ENCODE measurements at places on chromosomes 3 and 15. TPM values are rescaled to one million over a fixed set of nuclear protein-coding genes. Genes with fewer than 3 reads are reported as not detected.

The ROPN1 gene
- total RNA-seq = not detected

The RPL39L gene
- 6.5 TPM for total RNA-seq

The ZNF774 gene
- total RNA-seq = 3.3 TPM

The P2RY13 gene
- total RNA-seq = not detected

The GP5 gene
- not detected for total RNA-seq

The DVL3 gene
- 110 TPM for total RNA-seq

The CPNE9 gene
- 0.20 TPM for total RNA-seq

The GRAMD2A gene
- total RNA-seq = 0.77 TPM

DNA sequence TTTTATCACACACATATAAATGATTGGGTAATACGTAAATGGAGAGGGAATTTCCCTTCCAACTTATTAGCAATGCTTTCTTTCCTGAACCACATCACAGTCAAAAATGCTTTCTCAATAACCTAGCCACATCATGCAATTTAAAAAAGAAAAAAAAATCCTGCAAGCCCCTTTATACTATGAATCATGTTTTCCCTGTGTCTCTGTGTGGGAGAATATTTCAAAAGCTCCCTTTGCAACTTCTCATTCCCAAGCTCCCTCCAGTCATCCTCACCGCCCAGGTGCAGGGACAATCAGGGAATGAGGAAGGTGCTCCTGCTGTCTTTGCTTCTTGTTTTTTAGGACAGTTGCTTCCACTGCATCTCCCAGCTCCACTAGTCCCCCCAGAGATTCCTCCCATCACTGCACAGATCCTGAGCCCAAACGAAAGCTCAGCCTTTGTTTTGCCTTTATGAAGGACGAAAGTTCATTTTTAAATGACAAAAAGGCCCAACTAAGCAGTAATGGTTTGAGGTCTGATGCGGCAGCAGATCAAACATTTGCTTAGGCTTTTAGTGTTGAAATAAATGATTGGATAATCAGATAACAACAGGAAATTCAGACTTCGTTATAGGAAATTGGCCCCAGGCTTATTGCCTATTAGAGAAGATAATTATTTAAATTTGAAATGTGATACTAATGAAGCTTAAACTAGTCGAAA lies 47.8 kb upstream of the ADGRG7 start:
- DNase-seq = peak; percentile 76

DNA sequence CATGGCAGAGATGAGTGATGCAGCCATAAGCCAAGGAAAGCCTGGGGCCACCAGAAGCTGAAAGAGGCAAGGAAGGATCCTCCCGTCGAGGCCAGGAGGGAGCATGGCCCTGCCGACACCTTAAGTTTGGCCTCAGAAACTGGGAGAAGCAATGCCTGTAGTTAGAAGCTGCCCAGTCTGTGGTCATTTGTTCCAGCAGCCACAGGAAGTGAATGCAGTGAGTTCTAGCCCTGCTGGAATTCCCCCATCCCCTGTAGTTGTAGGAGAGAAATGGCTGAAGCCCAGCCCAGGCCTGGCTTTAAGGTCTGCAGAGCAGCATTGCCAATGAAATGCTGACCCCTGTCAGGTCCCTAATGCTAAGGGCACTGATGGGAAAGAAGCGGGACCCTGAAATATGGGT lies 12.2 kb upstream of the CHSY1 start:
- DNase-seq = peak; percentile 37

DNA sequence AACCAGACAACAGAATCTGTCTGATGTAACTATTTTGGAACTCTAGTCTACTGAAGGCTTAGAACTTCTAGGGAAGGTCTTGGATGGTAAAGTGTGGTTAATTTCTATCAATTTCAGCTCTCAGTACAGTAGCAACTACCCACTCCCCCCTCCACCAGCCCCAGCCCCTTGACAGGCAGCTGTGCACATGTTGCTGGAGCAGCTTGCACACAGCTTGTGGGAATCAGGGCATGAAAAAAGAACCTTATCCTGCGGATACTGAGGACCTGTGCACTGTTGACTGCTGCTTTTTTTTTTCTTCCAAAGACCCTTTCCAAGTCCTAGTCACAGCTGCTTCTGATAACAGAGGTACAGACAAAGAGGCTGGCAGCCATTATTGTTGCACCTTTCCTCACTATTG lies 81.5 kb upstream of the UBP1 start:
- DNase-seq = no peak

DNA sequence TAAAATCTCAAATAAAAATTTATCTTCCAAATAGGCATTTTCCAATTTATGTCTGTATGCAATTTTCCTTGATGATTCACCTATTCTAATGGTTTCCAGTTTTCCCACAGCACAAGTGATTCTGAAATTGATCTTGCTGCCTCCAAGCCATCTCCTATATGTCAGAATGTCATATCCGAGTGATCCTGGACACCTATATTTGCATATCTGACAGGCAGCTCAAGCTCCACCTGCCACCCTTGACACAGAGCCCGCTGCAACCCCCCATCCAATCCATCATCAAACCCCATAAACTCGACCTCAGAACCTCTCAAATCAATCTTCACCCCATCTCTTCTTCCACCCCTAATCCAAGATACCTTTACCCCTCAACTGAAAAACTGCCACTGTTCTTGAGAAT lies 579.5 kb downstream of the EPHB1 start:
- no peak for DNase-seq

DNA sequence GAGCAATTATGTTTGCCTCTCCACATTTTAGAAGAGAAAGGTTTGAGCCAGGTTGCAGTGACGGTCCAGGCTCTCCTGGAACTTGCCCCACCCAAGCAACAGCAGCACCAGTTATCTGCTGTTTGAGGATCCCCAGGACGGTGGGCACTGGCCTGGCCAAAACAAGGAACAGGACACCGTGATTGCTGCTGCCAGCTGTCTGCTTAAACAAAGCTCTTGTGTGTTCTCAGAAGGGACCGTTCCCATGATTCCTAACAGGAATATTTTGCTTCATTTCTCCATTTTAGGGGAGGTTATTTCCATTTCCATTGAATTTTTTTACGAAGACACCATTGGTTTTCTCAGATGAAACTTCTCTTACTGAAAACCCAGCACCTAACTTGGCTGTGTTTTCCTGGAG lies 66.4 kb upstream of the RPL35A start:
- no peak for DNase-seq

GRCh38 chr3:179158336-179159039 lies 10.3 kb downstream of the PIK3CA start:
- DNase-seq = no peak

DNA sequence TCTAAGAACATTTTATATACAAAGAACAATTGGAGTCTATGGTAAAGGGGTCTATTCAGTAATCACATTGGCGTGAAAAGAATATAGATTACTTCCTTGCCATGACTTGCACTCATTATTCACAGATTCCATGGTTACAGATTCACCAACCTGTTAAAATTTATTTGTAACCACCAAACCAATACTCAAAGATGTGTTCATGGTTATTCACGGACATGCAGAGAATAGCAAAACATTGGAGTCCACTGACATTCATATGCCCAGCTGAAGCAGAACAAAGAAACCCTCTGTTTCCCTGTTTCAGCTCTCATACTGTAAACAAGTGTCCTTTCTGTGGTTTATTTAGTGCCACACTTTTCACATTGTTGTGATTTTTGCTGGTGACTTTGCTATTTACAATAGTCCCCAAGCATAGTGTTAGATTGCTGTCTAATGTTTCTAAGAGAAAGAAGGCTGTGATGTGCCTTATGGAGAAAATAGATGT lies 185.8 kb upstream of the TTC14 start:
- peak; percentile 72 for DNase-seq

DNA sequence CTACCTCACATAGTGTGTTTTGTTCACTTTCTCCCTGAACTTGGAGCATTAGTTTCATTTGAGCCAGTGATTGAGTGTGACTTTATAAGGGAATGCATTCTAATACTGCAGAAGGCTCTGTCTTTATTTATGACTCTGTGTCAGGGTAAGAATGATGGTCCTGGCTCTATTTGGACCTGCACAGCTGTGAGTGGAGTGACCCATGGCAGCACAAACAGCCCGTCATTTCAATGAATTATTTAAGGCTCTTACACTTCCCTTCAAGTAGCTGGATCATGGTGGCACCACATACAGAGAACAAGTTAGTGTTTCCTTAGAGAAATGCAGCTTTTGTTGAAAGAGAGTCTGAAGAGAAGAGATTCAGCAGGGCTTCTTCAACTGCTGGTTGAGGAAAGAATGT lies 16.4 kb downstream of the TMEM108 start:
- DNase-seq = no peak

DNA sequence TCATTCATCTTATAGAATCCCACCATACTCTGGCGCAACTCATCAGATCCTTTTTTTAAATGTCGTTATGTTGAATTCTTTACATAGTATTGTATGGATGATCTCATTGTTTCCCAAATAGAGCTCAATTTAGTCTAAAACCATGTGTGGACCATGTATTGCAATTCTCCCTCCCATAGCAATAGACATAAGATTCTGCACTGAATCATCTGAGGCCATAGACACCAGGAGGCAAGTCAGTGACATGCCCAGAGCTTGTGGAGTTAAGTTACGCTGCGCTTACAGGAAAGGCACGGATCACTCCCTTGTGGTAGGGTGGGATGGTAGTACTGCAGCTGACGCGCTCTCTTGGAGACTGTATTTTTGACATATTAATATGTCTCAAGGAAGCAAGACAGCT lies 211.0 kb downstream of the GABRB3 start:
- DNase-seq = no peak

DNA sequence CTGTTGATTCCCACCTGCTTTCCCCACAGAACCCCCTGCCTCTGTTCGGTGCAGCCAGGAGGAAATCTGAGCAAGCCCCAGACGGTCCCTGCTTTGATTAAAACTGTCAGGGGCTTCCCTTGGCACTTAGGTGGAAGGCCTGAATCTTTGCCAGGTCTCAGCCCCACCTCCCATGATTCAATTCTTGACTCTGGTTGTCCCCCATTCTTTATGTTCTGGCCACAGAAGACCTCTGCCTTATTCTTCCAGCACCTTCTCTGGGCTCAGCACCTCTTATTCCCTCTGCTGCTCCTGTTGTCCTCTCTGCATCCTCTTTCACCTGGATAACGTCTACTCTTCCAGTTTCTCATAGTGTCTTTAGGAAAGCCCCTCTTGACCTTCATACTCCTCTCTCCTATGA lies 349.4 kb downstream of the PTPRG start:
- DNase-seq = no peak

DNA sequence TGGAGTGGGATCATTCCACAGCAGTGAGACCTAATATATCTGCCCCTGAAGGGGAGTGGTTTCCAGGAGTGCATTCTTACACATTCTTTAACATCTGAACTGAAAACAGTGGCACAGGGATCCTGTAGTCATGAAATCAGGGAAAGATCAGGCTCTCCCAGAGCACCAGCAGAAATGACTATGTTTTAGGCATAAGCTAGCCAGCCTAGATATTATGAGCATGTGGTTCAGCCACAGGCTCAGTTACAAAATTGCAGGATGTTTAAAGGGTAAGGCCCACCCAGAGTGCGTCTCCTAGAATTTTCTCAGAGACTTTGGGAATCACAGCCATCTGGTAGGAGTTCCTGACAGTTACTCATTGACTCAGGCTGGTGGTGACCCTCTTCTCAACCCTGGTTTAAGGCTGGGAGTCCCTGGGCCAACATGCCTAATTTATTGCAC lies 20.9 kb downstream of the FSTL1 start:
- peak; percentile 84 for DNase-seq

- peak; percentile 44 for DNase-seq
Observed at GRCh38 chr3:111260878-111261277, 189.3 kb downstream of the NECTIN3 start.

DNA sequence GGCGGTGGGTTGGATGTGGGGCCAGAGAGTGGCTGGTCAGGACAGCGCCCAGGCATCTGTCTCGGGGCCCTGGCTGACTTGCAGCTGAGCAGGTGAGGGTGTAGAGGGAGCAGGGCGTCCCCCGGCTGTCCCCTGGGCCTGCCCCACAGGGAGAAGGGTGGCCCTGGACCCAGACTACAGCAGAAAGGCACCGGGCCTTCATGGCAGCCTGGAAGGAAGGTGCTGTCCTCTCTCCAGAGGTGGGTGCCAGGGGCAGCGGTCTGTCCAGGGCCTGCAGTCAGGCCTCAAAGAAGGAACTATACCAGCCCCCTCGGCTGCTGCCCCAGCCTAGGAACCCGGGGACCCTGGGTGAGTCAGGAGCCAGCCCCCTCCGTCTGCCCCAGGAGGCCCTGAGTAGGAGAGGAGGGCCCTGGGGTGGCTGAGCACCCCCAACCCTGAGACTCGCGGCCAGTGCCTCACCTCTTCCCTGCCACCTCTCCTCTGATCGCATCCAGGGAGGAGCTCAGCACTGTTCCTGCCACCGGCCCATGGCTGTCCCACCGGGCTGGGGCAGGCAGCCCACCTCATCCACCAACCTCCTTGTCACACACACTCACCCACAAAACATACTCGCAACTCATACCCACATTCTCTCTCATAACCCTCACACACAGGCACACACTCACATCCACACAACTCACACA lies 133.5 kb downstream of the FBLN2 start:
- DNase-seq = no peak

All from astrocyte (in vitro differentiated cells and primary cell).